Activated CD4-positive, alpha-beta T cell treated with anti-CD3 and anti-CD28 coated beads, Interleukin-2, amount 50 U/mL, for 16 hours (primary cell): ENCODE measurements at places on chromosomes 16 and 17.
A peak's percentile ranks its signal among the peaks of the same experiment; 100 is the strongest.

DNA sequence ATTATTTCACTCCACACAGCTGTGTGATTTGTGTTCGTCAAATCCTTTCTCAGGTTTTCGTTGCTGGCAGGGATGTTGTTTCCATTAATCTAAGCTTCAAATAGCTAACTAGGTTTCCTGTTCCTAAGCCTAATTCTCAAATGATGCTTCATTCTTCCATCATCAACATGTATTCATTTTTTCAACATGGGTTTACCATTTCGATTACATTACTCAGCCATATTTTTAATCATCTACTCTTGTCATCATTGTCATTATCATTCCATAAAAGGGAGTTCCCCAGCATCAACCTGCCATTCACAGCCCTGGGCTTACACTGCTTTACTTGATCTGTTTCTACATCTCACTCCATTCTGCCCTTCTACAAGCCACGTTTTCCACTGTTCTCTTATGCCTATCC is 33.3 kb upstream of the ANKFN1 start:
- no peak for DNase-seq

DNA sequence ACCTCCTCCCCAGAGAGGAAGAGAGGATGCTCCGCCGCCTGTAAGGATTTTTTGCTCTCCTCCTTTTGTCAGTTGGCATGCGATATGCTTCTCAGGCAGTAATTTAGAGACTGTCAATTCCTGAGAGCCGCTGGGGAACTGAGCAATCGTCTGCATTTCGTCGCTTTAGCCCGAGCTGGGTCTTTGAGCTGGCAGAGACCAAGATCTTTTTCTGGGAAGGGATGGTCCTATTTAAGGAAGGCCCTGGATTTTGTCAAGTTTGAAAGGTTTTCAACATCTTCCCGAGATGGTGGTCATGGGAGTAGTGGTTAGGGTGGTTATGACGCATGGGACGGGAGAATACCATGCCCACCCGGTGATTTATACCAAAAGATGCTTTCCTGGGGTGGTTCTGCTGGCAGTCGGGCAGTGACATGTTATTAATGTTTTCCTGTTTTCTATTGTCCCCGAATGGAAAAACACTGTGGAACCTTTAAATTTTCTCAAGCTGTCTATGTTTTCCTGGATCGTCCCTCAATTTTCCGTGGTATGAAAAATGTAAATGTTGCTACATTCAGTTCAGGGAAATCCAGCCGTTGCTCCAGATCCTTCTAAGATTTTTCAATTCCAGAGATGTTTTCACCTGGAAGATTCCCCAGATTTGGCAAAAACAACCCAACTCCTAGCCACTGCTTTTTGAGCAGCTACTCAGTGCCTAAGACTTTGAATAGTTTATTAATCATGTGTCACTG is 586.4 kb downstream of the MAF start:
- DNase-seq = no peak

DNA sequence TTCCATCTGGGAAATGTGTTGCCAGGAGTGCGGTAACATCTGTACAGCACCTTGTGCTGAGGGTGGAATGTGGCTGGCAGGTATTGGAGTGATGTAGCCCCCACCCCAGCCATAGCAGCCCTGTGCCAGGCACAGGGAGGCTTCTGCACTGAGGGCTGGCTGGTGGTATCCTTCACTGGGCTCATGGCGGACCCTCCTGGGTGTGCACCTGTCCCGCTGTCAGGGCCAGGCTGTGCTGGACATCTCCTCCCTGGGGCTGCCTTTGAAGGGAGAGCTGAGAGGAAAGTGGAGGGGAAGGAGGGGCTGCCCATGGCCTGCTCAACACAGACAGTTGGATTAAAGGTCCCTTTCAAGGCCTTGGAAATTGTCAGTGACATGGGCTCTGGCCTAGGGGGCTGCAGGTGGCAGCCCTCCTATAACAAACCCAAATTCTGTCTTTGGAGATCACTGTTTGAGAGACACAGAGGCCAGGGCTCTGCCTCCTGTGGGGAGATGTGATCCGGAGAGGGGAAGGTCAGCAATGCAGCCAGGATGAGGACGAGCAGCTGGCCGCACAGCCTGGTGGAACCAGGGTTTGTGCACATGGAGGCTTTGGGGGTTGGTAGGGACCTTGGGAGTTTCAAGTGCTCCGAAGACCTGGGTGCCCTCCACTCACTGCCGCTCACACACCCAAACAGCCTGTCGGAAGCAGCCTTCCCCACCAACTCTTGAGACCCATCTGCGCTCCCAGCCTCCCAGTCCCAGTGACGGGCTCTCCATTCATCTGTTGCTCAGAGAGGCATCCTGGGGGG is 22.8 kb downstream of the NKD1 start:
- DNase-seq = no peak

DNA sequence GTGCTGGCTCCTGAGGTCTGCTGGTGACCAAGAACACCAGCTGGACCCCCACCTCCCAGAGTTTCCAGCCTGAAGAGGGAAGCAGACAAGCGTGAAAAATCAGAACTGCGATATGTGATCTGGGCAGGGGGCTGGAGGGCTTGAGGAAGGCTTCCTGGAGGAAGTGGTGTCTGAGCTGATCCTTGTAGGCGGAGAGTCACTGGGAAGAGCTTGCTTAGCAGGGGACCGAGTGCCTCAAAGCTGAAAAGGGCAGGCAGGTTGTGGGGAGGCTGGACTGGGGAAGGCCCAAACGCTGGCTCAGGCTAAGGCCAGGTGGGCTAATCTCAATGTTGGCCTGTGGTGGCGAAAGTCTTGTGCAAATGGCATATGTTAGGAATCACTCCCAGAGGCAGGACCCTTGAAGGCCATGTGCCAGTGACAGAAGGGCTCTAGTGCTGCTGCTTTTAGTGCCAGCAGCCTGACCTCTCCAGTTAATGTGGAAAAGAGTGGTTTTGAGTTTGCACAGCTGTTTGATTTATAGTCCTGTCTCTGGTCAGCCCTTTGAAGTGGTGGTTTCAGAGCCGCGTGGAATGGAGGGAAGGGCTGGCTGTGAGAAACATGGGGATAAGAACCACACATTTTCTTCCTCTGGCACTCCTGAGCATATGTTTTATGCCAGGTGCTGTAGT is 85.3 kb upstream of the LGALS9 start:
- no peak for DNase-seq

DNA sequence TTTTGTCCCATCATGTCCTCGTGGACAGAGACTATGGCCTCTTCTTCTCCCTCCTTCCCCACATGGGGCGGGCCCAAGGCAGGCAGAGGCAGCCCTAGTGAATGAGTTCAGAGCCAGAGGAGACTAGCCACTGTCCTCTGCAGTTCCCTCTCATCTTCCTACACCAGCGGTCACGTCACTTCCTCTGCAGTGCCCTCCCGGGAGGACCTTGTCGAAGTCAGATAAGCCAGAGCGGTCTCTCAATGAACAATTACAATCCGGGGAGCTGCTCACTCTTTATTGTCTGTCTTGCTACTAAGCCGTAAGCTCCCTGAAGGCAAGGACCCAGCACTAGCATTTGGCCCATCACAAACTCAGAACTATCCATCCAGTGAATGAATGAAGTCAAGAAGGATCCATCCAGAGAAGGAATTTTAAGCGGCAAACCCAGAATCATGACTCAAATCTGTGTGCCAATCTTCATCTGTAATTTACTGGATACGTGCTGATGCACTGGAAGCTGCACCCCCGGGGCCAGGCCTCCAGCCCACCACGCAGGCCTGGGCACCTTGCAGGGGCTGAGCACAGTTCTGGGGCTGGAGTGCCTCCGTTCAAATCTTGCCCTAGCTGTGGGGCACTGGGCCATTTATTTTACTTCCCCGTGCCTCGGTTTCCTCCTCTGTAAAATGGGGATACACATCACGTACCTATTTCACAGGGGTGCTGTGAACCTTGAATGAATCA is 18.1 kb downstream of the ZNF423 start:
- no peak for DNase-seq

GRCh38 chr16:67215706-67216105 is 11.2 kb upstream of the TMEM208 start:
- DNase-seq = no peak

DNA sequence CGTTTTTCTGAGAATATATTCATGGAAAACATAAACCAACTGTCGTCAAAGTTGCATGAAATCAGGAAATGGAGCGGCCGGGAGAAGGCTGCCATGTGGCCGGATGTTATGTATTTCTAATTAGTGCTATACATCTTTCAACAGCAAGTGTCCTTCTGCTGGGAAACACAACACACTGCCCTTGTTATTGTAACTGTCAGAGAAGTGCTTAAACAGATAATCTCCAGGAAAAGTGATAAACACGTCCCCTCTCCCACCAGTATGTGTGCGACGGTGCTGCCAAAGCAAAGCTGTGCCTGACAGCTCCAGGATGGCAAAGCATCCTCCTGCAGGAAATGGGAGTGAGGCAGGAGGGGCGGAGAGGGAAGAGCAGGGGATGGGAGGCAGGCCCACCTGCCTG is 111.8 kb downstream of the SMG6 start:
- DNase-seq = no peak

GRCh38 chr17:48148854-48149786 is 41.6 kb downstream of the SNX11 start:
- no peak for DNase-seq

- DNase-seq = no peak
Measured at GRCh38 chr17:71149607-71150006, 971.2 kb upstream of the SOX9 start.

DNA sequence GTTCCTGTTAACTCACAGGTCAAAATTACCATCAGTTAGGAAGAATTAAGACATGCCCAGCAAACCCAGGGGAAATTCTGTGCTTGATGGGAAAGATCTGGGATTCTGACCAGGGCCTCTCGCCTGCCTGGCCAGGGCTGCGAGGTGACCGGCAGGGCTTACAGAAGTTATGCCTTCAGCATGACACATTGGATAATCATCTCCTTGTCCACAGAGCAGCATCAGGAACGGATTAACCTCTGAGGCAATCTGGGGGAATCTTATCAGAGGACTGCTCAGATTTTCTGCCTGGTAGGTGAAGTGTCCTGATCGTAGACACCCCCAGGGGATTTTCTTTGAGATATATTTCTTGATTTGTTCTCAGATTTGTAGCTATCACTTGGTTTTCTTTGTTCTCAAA is 172.5 kb downstream of the HS3ST3A1 start:
- DNase-seq = no peak

- peak; percentile 35 for DNase-seq
Measured at GRCh38 chr16:86517652-86518258, 7.4 kb downstream of the FOXF1 start.

GRCh38 chr16:85087899-85088569 is 24.2 kb downstream of the CIBAR2 start:
- DNase-seq = no peak

GRCh38 chr17:80086081-80086480 is 15.3 kb upstream of the GAA start:
- no peak for DNase-seq

GRCh38 chr16:72974142-72974769 is 73.7 kb downstream of the ZFHX3 start:
- DNase-seq = no peak

DNA sequence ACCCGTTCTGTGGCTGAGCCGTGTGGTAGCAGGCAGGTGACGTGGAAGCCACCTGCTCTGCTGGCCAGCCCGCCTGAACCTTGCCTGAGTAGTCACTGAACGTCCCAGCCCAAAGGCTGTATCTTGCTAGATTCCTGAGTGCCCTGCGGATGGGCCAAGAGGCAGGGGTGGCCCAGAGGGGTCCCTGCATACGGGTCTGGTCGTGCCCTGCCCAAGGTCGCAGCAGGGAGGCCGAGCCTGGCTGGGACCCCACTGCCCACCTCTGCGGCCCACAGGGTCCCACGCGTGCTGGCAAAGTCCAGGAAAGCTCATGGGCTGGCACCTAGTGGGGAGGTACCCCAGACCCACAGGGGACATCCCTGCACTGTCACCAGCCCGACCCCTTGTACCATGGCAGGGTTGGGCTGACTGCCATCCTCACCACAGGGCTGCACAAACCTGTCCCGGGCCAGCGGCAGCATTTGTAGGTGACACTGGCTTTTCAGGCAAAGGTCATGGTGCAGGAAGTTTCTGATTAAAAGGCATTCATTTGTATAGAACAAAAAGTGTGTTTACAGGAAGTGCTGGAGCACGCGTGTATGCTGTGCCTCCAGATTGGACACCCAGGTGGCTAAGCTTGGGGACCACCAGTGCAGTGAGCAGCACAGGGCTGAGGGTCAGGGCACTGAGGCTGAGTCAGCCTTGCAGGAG is 45.1 kb upstream of the ZC3H18 start:
- no peak for DNase-seq

GRCh38 chr17:27356091-27356705 is 62.3 kb downstream of the WSB1 start:
- DNase-seq = no peak

DNA sequence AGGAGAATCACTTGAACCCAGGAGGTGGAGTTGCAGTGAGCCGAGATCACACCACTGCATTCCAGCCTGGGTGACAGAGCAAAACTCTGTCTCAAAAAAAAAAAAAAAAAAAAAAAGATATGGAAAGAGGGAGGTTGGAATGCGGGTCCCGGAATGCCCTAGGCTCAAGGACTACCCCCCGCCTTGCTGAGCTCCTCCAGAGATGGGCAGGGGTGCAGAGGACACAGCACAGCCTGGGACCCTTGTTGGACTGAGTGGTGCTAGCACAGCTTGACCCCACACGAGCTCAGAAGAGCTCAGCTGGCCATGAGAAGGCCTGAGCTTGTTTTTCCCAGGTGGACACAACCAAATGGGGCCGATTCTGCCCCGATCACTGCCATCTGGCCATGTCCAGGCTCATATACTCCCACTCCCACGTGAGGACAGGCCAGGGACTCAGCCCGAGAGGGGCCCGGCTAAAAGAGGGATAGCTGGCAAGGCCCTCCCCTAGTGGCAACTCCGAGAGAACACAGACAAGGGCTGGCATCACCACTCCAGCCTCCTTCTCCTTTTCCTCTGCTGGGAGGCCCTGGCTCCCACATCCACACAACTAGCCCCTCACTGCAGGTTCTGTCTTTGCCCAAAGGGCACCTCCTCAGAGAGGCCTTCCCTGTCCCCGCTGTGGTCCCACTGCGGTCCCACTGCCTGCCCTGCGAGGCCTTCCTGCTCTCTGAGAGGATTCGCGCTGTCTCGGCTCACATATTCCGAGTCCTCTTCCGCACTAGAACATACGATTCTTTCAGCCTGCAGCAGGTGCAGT is 11.0 kb downstream of the SGCA start:
- no peak for DNase-seq

DNA sequence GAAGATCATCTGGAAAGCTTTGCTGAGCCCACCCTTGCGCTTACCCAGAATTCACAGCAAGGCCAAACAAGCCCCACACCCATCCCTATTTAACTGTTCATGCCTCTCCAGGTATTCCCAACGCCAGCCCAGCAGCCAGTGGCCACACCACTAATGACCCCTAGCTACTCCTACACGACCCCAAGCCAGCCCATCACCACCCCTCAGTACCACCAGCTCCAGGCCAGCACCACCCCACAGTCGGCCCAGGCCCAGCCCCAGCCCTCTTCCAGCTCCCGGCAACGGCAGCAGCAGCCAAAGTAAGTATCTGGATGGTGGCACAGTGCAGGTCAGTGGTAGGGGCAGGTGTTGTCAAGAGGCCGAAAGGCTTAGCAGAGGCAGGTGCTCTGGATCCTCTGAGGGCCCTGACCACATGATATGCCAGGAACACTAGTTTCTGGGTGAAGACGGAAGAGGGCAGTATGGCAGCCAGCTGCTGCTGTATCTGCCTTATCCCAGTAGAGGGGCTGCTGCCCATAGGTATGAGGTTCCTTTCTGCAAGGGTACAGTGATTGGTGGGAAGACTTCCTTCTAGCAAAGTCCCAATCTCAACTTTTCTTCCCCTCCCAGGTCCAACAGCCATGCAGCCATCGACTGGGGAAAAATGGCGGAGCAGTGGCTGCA is 10.7 kb downstream of the PROCA1 start:
- DNase-seq = no peak
